ENCODE measurements at places on chromosomes 3 and 15.

- DNase-seq: no peak
Observed at GRCh38 chr15:84598250-84598649, 2.6 kb upstream of the ZSCAN2 start.

DNA sequence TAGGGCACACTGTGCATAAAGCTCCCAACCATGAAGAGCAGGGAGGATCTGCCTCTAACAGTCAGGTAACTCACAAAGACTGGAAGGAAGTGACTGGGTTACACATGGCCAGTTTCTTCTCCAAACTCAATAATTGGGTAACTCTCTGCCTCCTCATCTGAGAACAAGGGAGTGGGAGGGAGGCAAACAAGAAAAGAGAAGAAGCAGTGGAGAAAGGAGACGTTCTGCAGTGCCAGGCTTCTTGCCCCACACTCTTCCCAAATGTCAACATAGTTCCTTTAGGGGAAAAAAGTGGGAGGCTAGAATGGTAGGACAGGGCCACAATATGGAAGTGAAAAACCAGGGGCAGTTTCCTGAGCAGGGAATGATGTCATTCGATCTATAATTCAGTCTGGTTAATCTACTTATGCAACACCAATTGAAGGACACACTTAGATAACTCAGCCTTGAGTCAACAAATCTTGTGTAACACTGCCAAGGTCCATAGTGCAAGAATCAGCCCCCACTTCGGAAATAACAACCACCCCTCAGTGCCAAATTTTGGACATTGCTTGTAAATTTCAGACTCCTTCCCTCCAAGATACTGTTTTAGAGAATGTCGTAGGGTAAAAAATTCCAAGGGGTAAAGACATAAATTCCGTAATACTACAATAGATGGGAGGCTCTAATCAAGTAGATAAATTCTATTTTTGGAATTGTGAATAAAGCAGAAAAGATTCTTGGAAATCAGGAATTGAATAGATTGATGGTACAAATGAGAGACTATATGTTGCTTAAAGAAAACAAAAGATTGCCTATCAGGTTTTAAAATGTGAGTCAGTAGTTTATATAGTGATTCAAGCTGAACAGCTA lies 143.0 kb downstream of the LPP start:
- DNase-seq: no peak

GRCh38 chr3:805326-805725 lies 287.5 kb upstream of the CNTN6 start:
- no peak for DNase-seq

- no peak for DNase-seq
Observed at GRCh38 chr3:141462176-141462859, 24.5 kb upstream of the RASA2 start.

DNA sequence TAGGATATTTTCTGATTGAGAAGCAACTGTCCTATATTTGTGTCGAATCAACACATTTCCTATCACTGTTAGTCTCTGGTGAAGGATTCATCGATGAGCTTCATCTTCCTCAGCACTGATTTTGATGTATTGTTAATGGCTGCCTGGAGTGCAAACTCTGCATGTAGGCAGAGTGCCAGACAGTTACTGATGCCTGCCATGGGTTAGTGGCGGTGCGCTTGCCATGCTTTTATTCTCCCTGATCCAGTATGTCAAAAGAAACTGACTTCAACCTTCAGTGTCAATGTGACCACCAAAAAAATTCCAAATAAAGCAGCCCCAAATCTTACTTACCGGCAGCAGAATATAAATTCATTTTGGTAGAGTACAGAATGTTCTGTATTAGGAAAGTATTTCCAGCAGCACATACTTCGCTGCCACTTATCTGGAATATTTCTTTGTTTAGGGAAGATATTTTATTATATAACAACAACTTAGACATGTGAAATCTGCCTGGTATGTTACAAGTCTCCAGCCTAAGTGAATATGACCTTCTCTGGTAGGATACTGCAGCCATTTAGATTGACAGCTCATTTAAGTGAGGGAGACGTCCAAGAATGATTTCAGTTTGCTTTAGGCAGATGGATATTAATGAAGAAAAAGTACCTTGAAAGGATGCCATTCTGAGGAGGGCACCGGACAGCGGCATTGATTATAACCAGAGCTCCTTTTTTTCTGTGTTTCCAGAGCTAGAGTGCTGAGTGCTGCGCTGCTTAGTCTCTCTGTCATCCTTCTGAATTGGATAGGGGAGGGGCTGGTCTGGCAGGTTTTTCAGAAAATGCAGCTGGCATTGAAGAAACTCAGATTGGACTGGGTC lies 59.9 kb downstream of the ARHGEF26 start:
- DNase-seq: peak; percentile 42

DNA sequence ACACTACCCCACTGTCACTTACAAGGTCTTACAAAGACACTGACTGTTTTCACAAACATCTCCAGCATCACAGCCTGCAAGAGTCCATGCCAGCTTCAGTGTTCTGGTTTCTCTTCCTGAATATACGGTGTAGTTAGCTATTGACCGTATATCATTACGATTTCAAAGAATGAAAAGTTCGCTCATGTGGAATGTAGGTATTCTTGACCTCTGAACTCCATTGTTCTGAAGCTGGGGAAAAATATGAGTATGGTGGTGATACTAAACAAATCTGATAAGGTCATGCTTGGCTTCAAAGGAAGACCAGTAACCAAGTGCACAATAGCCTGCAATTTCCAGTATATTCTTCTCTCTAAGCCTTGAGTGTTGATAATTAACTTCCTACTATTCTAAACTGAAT lies 315.7 kb upstream of the WNT5A start:
- no peak for DNase-seq

DNA sequence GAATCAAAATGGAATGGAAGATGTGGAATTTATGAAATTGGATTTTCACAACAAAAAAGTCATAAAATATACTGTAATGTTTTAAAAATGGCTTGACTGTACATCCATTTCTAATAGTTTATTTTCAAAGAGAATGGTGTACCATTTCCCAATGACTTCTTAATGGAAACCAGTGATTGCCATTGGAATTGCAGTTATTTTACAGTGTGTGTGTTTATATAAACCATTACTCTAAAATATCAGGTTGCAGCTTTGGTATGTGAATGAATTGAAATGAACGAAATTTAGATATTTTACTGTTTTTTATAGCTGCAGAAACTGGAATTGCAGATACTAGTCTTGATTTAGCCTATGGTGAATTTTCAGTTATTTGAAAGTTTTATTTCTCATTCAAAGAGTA lies 165.6 kb downstream of the UBE2E2 start:
- DNase-seq: no peak

DNA sequence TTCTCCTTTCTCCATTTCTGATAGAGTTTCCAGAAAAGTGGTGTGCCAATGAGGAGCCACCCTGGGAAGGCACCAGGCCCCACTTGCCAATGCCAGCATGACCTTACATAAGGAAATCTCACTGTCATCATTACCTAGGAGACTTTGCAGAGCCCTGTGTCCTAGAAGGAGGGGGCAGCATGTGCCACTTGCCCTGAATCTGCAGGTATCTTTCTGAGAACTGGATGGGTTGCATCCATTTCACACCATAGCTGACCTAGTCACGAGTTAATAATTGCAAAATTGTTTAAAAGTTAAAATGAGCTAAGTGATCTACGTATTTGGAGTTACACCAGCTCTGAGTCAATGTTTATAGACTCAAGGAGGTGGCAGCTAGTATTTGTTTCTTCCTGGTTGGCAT lies 14.3 kb downstream of the CA12 start:
- DNase-seq: no peak

GRCh38 chr15:94229591-94230369 lies 1.6 kb upstream of the MCTP2 start:
- no peak for DNase-seq

GRCh38 chr3:177832880-177833279 lies 635.6 kb upstream of the TBL1XR1 start:
- DNase-seq: no peak

GRCh38 chr15:80388326-80388725 lies 15.9 kb upstream of the ARNT2 start:
- DNase-seq: no peak

DNA sequence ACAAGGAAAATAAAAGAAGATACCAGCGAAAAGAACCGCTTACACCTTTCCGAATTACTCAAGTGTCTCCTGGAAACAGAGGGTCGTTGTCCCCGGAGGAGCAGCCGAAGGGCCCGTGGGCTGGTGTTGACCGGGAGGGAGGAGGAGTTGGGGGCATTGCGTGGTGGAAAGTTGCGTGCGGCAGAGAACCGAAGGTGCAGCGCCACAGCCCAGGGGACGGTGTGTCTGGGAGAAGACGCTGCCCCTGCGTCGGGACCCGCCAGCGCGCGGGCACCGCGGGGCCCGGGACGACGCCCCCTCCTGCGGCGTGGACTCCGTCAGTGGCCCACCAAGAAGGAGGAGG lies 325 bp downstream of the ALCAM start:
- no peak for DNase-seq

DNA sequence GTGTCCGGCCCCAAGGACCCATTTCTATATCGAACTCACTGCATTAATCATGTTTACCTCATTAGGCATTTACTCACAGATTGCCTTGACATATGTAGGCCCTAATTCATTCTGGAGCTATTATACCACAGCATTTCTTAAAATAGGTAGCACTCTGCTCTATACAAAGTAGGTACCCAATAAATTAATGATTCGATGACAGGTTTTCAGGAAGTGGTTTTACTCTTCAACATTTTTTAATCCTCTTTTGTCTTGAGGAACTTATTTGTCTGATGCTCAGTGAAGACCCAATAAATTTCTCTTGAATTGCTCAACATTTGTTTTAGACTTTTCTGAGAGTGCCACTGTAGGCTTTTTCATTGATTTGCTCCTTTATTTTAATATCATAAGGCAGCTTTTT lies 12.1 kb downstream of the TGFBR2 start:
- DNase-seq: no peak

DNA sequence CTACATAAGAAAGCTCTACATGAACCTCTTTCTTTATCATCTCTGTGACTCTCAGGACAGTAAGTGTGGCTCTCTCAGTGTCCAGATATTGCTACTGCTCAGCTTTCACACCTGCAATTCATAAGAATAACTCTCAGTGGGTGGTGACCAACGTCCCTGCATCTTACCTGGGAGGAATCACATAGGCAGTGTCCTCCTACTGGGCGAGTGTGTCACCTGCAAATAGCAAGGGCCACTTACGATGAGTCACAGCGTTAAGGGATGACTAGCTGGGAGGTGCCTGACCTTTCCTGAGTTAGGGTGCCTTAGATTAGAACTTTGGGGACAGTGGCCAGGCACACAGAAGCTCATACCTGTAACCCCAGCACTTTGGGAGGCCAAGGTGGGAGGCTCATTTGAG lies 90.8 kb upstream of the C3orf80 start:
- DNase-seq: no peak

DNA sequence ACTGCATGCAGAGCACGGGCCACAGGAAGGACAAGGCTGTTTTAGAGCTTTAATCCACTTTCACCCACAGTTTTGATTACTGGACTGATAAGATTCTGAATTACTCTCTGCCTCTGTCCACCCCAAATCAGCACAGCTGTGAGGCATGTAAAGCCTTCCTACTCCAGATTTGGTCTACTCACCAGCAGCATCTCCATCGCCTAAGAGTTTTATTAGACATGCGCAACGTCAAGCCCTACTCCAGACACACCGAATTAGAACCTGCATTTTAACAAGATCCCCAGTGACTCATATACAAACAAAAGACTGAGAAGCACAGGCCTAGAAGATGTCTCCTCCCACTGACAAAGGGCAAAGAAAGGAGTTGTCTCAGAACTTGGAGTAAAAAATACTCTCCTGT lies 221.2 kb downstream of the TUSC7 start:
- DNase-seq: no peak

GRCh38 chr3:63933459-63933858 lies 21.3 kb upstream of the SCAANT1 start:
- no peak for DNase-seq

DNA sequence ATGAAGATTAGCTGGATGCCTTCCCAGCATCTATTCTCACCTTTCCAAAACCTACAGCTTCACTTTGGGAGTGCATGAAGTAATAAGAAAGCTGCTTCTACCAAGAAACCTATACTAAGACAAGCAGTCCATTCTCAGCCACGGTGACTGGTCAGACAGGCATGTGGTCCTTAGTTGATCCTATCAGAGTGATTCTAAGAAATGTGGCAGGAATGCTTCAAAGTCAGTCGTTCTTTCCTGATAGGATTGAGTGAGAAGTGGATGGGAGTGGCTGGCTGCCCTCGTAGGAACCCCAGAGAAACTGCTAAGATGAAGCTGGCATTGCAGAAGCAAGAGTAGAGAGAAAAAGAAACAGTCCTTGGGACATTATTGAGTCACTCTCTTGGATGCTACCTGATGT lies 16.6 kb downstream of the FOXB1 start:
- DNase-seq: no peak

DNA sequence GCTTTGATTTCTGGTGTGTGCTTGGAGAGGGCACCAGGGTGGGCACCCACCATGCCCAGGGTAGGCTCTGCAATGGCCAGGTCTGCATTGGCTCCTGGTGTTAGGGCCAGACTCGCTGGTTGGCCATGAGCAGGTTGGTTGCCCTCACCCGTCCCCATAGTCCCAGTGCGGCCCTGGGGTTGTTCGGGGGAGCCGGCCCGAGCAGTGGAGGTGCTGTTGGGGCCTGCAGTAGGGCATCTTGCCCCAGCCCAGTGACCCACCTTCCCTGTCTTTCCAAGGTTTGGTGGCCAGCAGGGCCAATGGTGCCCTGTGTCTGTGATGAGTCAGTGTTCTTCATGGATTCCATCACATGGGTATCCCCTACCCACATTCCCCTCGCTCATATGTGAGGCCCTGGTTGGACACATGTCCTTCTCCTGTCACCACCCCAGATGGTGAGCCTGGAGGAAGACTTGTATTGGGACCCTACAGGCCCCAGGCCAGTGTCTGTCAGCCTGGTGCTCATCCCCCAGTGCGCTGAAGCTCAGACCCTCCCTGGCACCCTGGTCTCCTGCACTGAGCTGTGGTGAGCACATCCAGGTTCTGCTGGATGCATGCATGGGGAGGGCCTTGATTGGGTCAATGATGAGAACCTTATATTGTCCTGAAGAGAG lies 190.1 kb downstream of the UBE3A start:
- no peak for DNase-seq

- DNase-seq: no peak
Observed at GRCh38 chr3:16337856-16338540, 73.0 kb downstream of the OXNAD1 start.

DNA sequence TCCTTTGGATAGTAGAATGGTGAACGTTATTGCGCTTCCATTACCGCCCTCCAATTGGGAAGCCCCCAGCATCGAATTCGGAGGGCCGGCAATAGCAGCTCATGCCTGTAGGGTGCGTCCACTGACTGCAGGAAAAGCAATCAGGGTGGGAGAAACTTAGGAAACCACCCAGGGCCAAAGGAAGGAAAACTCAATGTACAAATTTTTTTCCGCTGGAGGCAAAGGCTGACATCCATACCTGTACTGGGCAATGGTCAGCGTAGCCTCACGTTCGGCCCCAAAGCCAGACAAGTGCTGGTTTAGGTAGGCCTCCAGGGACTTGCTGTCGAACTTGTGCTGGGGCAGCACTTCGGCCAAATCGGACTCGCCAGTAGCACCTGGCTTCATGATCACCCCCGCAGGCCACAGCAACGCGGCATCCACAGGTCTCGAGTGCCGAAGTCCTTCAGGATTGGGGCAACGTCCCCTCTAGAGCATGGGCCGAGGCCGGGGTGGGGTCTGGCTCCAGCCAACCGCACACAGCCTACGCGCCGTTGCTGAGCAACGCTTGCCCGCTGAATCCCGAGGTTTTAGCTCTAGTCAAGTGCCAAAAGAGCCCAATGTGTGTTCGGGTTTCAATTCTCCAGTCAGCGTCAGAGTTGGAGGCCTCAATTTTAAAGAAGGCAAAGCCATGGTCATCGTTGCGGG lies at the start of gene ACAD11:
TSS of gene ACAD11 (minus strand) at position 445 of the 687 bp plus-strand sequence. CDS start at position 387, 58 bp downstream.
- DNase-seq: peak; percentile 76
